NCI-H1417 treated with DMSO at 0.1 percent for 48 hours (cell line): ENCODE measurements at places on chromosomes 3 and 15.

DNA sequence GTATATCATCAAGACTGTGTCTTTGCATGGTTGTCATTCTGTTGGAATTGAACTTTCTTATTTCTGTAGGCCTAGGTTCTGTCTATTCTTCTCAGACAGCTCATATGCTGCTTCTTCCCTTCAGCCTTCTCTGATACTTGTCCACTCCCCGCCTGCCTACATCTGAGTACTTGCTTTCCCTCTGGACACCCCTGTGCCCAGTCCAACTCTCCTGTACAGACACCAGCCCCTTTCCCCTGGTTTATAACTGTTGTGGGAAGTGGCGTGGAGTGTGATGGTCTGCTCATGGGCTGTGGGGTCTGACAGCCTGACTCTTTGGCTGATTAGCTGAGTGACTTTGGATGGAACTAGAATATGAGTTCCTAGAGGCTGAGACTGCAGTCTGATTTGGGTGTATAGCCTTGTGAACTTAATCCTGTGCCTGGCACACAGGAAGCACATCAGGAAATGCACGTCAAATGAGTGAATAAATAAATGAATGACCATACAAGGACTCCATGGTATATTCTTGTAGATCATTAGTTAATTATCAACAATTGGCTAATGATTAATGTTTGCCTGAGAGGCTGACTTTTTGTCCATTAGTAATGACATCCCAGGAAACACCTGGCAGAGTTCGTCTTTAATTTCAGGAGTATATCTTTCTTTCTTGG, 11.8 kb downstream of the CACNA1D start:
- no peak for DNase-seq

DNA sequence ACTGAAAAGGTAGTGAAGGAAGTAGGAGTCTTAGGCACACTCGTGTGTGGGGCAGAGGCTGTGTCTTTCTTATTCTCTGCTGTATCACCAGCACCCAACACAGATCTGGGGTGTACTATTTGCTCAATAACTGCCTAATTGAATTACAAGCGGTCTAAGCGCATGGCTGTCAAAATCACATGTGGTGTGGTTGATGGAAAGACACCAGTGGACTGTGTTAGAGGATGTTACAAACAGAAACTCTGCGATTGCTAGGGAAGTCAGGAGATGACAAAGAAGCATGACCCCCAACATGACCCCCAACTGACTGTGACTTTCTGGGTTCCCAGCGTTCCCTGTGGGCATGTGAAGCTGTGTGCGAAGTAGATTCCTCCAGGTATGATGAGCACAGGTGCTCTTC, 32.0 kb downstream of the ATG7 start:
- DNase-seq, result no peak

DNA sequence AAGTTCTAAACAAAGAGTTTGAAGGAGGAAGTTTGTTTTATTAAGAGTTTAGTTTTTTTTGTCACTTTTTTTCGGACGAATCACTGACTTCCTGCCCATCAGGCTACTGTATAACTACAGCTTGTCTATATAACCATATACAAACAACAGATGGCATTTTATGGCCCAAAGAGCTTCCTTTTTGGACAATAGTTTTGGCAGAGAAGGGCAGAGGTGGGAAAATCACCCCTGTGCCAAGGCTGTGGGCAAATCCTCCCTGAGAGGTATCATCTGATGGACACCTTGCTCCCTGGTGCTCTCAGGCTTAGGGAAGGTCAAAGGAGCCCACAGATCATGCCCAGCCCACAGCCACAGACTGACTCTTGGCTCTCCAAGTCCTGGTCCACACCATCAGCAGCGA, 113.4 kb downstream of the OXNAD1 start:
- DNase-seq, result no peak

- no peak for DNase-seq
Observed at GRCh38 chr15:77186594-77187011, 115.7 kb upstream of the TSPAN3 start.

DNA sequence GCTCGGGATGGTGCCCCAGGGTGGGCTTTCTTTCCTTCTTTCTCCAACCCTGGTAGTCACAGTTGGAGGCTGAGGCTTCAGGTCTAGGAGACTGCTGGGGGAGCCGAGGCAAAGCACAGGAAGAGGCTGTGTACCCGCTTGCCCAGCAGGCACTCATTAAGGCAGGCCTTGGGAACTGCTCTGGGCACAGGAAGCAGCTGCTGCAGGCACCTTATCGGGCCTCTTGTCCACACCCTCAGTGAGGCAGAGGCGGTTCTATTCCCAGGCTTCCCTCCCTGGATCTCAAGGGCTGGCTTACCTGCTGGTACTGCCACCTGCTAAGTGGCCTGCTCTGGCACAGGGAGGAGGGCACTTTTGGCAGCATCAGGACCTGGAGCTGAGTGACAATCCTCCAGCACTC, 15.8 kb upstream of the GRM2 start:
- DNase-seq, result no peak

DNA sequence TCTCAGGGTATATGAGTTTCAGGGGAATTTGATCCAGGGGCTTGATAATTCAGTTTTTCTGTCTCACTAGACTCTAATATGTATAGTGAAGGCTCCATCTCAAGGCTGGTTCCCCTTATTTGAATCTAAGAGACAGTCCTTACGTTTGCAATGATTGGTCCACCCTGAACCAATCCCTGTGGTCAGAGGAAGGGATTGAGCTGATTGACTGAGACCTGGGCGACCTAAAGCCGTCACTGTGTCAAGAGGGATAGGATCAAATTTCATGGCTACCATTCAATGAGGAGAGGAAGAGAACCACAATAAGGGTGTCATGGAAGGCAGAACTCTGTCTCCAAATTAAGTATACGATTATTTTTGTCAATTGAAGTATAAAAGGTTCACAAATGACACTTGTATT, 16.3 kb downstream of the NUDT16 start:
- DNase-seq, result no peak

DNA sequence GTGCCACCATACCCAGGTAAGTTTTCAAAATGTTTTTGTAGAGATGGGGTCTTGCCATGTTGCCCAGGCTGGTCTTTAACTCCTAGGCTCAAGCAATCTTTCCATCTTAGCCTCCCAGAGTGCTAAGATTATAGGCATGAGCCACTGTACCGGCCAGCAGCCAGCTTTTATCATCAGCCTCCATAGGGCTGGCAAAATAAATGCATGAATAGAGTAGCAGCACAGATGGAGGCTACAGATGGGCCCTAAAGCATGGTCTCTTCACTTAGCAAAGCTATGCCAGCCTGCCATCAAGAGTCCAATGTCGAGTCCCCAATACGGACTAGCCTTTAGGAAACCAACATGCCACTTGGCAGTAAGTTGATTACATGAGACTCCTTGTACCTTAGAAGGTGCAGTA, 63.8 kb downstream of the CNTN3 start:
- DNase-seq, result no peak

DNA sequence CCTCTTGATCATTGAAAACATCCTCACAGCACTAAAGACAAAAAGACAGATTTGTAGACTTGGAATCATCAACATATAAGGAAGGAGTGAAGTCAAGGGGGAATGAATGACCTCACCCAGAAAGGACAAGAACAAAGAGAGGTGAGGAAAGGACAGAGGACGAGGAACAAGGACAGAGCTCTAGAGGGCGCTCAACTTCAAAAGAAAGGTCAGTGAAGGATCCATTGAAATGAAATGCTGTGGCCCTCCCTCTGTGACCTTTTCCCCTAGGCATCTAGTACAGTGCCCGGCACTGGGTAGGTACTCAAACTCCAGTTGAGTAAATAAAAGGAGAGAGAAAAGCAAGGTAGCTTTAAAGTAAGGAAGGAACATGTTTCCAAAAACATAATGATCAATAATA, 2.6 kb downstream of the ATP8B4 start:
- no peak for DNase-seq

GRCh38 chr3:121750087-121750415, 510 bp upstream of the GOLGB1 start:
- DNase-seq, result no peak

DNA sequence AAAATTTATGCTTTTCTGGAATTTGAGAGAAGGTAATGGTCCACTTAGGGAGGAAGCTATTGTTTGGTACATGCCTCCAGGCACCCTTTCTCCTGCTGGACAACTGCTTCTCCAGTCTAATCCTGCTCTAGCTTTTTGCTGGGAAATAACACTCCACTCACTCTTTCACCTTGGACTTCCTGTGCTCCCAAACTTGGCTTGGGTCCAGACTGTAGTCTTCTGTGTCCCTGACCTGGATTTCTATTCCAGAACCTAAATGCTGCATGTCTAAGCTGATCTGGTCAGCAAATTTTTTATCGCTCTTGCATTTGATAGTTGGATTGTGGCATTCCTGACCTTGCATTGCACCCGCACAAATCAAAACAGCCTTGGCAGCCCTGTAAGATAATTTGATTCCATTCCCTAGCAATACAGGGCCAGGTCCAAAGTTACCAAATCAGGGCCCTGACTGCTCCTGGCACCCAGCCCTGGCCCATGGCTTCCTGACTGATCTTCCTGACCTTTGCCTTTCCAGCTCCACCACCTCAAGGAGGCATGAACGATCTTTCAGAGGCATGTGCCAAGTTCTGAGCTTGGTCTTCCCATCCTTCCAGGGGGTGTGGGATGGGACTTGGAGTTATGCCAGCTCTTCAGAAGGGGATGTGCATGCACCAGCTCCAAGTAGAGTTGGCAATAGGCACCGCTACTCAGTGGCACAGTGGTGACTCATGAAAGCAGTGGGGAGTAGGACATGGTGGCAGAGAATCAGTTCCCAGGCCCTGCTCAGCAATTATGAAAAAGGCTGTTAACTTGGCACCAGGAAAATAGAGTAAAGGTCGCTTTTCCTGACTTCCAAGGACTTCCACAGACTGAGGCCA, 43.9 kb upstream of the GOLGA8J start:
- DNase-seq, result no peak

DNA sequence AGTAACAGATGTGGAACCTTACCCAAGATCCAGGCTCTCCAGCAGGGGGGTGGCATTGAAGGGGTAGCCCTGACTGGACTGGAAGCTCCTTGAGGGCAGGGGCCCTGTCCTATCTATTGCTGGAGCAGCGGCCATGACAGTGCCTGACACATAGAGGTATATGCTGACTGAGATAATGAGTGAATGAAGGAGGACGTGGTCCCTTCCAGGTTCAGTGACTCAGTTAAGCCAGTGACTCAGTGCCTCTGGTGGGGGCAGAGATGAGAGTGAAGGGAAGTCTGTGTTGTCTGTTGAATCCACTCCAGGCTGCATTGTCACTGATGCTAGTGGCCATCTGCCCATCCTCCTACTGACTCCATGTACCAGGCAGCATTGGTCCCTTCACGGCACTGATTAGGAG, 13.0 kb upstream of the CTXND1 start:
- DNase-seq, result no peak

DNA sequence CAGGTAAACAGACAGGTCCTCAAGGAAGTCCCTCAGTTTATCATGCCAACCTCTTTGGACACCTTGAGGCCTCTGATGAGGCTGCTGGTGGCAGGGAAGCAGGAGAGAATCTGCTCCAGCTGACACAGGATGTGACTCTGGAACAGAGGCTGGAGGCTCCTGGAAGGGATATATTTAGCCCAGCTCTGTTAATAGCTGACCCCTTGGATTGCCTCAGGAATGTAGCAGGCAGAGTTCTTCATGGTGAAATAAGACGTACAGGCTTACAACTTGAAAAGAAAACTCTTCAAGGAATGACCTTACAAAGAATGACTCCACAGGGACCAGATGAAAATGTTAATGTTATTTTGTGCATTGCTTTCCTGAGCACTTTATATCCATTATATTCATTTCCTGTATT, 90.5 kb downstream of the AQP9 start:
- no peak for DNase-seq

- DNase-seq, result no peak
Observed at GRCh38 chr3:169334991-169335390, 328.5 kb downstream of the MECOM start.

GRCh38 chr3:184308744-184309143, 5.7 kb upstream of the EIF4G1 start:
- no peak for DNase-seq

GRCh38 chr3:155079468-155079745, 712 bp upstream of the MME start:
- DNase-seq, result no peak

DNA sequence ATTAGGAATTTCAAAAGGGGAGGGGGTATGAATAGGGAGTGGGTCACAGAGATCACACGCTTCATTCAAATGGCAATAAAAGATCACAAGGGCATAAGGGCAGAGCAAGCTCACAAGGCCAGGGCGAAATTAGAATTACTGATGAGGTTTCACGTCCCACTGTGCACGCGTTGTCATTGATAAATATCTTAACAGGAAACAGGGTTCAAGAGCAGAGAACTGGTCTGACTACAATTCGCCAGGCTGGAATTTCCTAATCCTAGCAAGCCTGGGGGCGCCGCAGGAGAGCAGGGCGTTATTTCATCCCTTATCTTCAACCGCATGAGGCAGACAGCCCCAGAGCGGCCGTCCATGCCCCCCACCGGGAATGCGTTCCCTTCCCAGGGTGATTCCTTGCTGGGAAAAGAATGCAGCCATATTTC, 18.1 kb upstream of the SMCO1 start:
- no peak for DNase-seq

- DNase-seq, result no peak
Observed at GRCh38 chr3:10244009-10244408, 4.2 kb upstream of the TATDN2 start.

DNA sequence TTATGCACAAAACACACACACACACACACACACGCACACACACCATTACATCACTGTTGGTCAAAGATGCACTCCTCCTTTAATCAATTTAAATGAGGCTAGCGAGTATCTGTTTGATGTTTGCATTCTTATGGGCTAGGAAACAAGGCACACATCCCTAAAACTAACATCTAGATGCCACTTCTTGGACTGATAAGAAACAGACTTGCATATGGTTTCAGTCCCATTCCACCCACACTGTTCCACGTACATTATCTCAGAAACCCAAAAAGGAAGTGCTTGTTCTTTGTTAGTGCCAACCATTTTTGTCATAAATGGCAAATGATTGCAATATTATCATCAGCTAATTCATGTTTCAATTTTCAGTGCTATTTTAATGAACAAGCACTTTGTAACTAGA, 69.5 kb downstream of the CCR1 start:
- DNase-seq, result no peak

DNA sequence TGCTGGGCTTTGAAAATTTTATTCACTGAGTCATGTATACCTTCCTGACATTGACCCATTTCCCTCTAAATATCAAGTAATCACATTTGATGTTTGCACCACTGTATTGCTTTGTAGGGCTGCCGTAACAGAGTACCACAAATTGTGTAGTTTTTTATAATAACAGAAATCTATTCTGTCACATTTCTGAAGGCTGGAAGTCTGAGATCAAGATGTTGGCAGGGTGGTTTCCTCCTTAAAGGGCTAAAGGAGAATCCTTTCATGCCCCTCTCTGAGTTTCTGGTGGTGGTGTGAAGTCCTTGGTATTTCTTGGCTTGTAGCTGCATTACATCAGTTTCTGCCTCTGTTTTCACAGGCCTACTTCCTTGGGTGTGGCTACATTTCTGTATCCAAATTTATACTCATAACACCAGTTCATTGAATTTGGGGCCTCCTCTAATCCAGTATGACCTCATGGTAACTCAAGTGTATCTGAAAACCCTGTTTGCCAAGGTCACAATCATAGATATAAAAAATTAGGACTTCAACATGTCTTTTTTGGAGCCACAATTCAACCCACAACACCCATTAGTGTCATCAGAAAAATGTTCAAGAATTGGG, 29.1 kb upstream of the ST6GAL1 start:
- DNase-seq, result no peak

GRCh38 chr15:47757331-47757730, 40.0 kb downstream of the SEMA6D start:
- DNase-seq, result no peak
